Activated T-cell treated with anti-CD3 and anti-CD28 coated beads, Interleukin-2, amount 50 U/mL, for 1 hour (primary cell): ENCODE measurements at places on chromosomes 1 and 21.

DNA sequence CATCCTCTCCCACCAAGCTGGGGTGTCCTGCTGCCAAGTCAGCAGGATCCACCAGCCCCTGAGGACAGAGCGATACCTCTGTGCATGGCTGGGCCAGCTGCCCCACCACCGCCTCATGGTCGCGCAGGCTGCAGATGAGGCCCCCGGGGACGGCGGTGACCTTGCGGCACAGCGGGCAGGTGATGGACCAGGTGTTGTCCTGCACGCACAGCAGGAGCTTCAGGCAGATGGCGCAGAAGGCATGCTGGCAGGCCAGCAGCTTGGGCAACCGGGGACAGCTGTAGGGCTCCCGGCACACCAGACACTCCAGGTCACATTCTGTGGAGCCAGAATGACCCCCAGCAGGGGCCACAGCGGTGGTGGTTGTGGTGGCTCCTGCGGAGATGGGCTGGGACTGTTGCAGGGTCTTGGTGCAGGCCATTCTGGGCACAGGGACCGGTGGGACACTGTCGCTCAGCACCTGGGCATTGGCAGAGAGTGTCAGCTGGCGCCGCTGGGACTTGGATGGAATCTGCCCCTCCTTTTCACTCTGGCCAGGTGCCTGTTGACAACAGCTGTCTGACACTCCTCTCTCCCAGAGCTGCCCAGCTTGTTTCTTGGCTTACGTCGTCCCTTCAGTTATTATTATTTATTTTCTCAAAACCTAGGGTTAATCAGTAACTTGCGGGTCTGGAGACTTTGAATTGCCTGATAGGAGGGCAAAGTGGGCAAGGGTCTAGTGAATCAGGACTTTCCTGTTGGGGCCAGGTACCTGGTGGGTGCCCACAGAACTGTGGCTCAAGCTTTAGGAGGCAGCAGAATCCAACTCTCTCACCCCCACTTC lies at the start of gene RNF186:
Gene RNF186 (minus strand): TSS at position 603 of the 823 bp plus-strand sequence. CDS start 182 bp downstream, at position 421.
- no peak for DNase-seq

GRCh38 chr1:106646261-106646784 lies 410.2 kb upstream of the PRMT6 start:
- DNase-seq = no peak

DNA sequence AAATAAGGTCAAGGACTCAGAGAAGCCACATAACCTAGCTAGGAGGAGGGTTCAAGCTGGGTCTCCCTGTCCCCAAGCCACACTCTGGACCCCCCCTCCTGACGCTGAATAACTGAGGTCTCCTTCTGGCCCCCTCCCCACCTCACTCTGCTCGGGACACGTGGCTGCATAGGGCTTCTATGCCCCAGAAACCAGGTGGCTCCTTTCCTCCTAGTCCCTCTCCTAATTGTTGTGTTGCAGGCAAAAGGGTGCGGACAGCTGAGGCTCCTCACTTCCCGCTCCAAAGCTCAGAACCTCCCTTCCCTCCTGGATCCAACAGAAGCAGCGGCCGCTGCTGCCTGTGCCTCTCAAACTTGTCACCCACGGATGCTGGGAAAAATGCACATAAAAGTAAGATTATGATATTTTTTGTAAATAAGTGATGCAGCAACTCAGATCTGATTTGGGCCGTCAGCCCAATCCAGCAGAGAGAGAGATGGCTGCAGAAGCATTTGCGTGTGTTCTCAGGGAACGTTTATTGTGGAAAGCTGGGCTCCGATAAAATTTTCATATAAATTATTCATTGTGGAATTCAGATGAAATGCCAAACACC lies 40.8 kb upstream of the C1orf174 start:
- DNase-seq = no peak

DNA sequence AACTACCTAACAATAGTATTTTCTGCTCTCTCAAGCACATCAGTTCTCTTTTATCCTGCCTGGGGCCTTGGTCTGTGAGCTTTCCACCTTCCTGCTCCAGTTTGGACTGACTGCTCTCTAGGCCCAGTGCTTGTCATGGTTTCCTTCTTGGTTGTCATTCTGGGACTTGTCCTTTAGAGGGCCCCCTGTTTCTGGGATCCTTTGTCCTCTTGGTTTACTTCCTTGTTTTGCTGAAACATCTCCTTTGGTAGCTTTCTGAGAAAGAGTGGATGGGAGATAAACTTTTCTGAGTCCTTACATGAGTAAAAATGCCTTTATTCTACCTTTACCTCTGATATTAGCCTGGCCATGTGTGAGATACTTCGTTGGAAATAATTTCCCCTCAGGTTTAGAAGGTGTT lies 4.7 kb downstream of the SLC1A7 start:
- no peak for DNase-seq

DNA sequence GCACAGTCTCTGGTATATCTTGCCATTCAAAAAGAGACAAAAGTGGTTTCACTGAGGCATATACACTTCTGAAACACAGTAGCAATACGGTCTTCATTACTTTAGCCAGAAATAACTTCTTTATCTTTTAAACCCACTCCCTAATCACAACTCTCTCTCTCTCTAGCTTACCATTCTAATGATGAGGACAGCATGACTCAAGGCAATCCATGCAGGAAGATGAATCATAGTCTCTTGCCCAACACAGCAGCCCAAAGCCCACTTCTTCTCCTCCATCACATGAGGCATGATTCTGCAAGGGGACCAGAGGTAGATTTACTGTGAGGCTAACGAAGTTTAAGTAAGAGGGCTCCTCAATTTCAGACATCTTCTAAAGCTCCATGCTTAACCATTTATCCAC lies 285.0 kb upstream of the NR5A2 start:
- no peak for DNase-seq

- no peak for DNase-seq
Observed at GRCh38 chr1:112956544-112957132, 642 bp upstream of the SLC16A1 start.

- DNase-seq = no peak
Observed at GRCh38 chr21:19702726-19703125, 1295.5 kb upstream of the NCAM2 start.

DNA sequence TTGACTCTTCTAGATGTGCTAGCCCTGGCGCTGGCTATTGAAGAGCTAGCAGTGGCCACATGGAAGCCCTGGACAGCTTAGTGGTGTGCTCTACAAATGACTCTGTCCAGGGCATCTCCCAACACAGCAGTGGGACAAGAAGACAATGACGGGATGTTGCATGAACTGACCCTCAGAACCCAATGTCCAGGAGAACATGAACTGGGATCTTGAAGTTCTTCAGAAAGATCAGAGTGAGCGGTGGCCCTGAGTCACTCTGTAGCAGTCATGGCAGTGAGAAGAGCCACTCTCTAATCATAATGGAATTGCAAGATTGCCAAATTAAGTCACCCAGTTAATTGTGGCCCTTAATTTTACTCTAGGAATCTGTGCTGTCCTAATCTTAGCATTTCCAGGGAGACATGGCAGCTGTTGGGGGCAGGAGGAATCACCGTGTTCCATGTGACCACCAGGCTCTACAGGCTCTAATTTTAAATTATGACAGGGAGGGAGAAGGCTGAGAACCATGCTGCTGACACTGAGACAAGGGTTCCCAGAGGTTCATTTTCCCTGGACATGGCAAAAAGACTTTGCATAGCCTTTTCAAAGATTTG lies 10.2 kb upstream of the OBSCN start:
- no peak for DNase-seq

- DNase-seq = no peak
Observed at GRCh38 chr21:37371041-37371397, 4.4 kb downstream of the DYRK1A start.

- no peak for DNase-seq
Observed at GRCh38 chr1:171800851-171801250, 19.4 kb downstream of the METTL13 start.

DNA sequence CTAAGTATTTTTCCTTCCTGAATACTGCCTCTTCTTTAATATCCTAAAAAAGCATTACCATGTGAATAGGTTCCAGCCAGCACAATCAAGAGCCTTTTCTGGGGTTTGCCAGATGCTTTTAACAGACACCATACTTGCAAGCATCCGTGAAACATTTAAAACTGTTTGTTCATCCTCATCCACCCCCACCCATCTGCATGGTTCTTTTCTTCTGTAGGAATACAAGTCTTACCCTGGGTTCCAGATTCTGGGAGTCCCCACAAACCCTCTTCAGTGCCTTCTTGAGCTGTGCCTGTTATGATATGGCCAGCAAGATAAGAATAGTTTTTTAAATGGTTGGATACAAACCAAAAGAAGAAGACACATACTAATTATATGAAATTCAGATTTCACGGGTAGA lies 354.9 kb upstream of the PLXNA2 start:
- DNase-seq = no peak

DNA sequence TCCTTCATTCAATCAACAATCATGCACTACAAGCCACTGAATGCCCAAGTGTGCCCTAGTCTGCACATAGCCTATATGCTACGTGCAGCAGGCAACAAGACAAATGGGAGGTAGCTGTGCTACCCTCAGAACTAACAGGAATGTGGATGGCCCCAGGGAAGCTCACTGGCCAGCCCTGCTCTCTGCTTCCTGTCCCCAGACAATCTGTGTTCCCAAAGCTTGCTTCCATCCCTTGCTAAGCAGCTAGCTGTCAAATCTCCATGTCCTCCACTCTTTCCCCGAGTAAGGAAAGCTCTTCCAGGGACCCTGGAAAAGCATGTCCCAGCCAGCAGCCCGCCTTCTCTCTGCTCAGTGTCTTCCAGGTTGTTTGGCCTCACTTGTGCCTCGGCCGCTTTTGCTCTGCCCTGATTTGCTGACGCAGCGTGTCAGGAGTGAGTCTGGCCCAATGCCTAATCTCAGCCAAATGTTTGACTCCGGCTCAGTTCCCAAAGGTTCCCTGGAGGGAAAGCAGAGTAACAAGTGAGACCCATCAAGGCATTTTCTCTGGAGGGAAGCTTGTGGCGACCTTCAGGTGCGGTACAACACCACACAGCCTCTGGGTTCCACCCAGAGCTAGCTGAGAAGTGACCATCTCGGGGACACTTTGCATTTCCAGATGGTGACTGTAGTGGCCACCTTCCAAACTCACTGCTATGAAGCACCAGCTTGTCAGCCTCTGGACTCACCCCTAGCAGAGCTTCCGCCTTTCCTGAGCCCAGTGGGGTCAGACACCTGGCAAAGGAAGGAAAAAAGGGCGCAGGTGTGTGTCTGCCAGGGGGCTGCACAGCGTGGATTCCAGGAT lies 243.4 kb downstream of the RHOU start:
- no peak for DNase-seq

GRCh38 chr1:19154876-19155275 lies 55.2 kb downstream of the UBR4 start:
- DNase-seq = no peak

GRCh38 chr1:59155351-59155750 lies 141.5 kb upstream of the FGGY start:
- no peak for DNase-seq

DNA sequence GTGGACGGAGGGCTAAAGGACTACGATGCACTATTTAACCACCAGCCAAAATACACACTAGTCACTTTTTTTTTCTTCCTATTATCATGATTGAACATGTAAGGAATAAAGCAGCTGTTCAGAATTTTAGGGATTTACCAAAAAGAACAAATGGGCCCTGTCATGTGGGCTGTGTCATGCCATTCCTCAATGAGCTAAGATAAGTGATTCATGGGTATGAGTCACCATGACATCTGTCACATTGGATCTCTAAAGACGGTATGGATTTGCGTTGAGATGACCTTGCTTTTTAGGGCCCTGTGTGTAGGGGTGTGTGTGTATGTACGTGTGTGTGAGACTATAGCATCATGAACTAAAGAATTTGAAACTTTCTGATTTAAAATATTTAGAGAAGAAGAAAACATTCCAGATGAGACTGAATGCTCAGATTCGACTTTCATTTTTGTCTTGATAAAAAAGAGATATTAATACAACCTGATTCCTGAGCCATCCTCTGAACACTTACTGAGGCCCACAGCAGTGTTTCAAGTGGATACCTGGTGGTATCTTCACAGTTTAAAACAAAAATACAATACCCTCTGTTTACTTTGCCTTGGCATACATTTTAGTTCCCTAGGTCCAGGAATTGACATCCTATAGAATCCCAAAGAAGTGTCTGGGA lies 246.1 kb upstream of the DUSP10 start:
- DNase-seq = no peak

DNA sequence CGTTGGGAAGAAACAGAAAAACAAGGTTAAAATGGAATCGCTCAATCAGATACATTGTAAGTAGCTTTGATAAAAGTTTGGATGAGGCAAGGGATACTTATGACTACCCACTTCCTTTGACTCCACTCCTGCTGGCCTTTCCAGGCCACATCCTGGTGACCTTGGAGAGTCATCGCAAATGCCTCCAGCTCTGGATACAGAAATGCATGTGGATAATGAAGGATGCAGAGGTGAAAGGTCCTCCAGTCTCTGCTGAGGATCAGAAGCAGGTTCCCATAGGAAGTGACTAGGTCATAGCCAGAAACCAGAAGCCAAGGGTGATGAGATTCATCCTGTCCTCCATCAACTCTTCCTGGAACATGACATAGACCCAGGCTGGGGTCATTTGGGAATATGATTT lies 6.2 kb upstream of the CAMK1G start:
- DNase-seq = no peak

- DNase-seq = no peak
Observed at GRCh38 chr21:41559658-41560631, 52.0 kb upstream of the TMPRSS2 start.

DNA sequence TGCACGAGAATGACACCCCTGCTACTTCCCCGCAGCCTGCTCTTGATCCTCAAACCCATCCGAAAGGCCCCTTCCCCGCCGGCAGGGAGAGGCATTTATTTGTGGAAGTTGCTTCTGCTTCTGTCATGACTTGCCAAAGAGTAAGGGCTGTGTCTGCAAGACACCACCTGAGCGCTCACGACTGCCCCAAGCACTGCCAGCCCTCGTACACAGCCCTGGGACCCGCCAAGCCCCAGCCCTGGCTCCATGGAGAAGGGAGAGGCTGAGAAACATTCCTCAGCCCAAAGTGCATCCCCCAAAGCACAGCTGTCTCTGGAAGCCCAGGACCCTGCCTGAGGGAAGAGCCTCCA lies 6.3 kb upstream of the TPRG1L start:
- DNase-seq = no peak

DNA sequence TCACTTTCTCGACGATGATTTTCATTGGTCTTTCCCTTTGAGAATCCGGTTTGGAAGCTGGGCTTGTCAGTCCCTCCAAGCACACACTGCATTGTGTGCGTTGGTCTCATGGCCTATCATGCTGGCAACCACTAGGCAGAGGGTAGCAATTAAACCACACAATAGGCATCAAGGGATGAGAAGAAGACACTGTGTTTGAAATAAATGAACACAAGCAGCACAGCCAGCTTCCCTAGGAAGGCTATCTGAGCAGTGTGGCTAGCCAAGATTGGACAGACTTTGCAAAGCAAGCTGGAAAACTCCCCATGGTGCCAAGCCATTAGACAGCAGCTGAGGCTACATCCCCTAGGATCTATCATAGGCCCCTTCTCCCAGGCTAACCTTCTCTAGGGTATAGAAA lies 288.7 kb downstream of the NUF2 start:
- DNase-seq = no peak
